Brain microvascular endothelial cell (primary cell): ENCODE measurements at places on chromosomes 3 and 15.

GRCh38 chr15:63169788-63170187 lies 12.5 kb upstream of the RPS27L start:
- DNase-seq: no peak

DNA sequence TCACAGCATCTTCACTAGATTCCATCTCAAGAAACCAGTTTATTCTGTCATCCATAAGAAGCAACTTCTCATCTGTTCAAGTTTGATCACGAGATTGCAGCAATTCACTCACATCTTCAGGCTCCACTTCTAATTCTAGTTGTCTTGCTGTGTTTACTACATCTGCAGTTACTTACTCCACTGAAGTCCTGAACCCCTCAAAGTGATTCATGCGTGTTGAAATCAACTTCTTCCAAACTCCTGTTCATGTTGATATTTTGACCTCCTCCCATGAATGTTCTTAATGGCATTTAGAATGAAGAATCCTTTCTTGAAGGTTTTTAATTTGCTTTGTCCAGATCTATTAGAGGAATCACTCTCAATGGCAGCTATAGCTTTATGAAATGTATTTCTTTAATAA lies 287.6 kb upstream of the TBL1XR1 start:
- DNase-seq: no peak

- DNase-seq: no peak
Observed at GRCh38 chr3:126360046-126360713, 3.0 kb upstream of the KLF15 start.

GRCh38 chr3:64398476-64398875 lies 173.2 kb upstream of the PRICKLE2 start:
- DNase-seq: no peak

DNA sequence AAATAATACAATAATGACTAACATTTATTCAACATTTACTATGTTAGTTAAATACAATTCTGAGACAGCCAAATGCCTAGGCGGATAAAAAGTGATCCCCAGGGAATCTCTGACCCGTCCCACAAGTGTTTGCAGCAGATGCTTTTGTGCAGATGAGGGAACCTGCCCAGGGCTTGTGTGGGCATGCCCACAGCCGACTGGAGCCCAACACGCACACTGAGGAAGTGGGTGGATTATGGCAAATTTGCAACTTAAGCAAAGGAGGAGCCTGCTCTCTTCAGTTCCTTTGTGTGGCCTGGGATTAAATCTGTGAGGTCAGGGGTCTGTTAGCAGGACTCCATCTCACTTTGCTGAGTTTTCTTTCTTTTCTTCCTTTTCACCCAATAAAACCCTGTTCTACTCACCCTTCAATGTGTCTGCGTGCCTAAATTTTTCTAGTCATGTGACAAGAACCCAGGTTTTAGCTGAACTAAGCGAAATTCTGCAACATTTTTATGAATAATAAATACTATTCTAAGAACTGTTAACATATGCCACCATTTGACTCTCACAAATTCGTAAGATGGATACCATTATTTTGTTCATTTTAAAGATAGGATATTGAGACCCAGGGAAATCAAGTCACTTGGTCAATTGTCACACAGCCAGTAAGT lies 13.9 kb upstream of the RTP1 start:
- no peak for DNase-seq

DNA sequence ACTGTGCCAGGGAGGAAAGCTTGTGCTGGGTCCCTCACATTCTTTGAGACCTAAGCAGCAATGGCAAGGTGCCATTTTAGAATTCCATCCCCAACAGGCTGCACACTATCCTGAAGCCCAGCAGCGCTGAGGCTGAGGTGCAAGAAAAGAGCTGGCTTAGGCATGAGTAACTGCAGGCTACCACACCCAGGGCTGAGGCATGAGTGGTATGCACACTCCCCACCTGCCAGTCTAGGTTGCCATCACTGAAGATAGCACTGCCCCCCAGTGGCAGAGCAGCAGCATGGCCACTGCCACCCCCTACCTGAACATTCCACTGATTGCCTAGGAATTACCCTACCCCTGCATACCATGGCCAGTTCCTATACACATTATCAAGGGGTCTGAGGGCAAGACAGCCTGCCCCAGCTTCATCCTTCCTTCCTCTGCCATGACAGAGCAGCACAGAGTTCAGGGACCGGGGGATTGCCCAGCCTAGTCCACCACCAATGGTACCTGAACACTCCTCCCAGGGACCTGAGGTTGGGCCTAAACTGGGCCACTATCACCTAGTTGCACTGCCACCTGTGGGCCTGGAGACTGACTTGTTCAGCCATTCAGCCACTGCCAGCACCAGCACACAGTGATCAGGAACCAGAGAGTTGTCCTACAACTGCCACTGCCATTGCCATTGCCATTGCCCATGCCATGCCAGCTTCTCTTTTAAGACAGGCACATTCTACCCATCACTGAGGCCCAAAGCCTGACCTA lies 129.8 kb downstream of the SATB1 start:
- peak; percentile 76 for DNase-seq

DNA sequence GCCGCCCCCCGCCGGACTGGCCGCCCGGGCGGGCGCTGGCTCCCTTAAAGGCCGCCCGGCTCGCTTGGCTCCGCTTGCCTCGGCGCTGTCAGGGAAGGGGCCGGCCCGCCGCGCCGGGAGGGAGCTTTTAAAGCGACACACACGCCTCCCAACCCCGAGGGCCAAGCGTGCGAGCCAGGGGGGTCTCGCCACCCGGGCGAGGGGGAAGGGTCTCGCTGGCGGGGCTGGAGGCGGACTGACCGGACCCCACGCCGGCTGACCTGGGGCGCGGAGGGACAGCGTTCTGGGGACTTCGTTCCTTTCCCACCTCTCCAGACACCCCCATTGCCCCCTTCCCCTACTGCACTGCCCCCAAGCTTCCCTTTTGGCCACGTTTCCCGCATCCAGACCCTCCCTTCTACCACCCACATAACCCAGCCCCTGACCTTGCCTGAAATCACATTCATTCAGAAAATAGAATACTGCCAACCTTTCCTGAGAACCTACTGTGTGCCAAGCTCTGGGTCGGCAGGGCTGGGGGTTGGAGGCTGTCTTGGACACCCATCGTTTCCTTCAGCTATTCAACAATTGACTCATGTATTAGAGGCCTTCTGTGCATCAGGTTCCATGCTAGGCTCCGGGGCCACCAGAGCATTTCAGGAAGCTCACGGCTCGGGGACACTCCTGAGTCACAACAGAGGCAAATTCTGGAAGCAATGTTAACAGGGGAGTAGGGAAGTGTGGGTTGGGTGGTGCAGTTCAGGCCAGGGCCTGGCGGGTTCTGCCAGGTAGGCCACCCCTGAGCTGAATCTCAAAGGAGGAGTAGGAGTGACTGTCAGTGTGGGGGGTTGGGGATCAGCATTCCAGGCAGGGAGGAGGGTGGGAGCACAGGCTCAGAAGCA lies at the start of gene INSYN1:
Gene INSYN1 (minus strand): TSS at position 102 of the 881 bp plus-strand sequence. CDS start 2,221 bp downstream, outside the sequence.
- DNase-seq: no peak
